Gastrocnemius medialis (tissue), 4 donors: ENCODE measurements at places on chromosomes 11 and 22.

DNA sequence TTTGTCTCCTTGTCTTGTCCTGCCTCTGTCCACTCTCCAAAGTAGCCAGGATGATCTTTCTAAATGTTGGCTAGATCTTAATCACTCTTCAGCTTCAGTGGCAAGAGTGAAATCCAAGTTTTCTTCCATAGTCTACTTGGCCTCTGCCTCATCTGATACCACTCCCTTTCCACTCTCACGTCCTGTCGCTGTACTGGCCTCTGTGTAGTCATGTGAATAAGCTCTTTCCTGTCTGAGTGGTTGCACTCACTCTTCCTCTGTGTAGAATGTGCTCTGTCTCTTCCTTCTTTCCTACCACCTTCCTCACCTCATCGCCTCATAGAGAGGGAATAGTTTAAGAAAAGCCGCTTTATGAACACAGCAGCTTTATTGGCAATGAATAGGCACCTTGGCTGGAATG is 86.5 kb downstream of the WNT11 start:
- no peak for DNase-seq

DNA sequence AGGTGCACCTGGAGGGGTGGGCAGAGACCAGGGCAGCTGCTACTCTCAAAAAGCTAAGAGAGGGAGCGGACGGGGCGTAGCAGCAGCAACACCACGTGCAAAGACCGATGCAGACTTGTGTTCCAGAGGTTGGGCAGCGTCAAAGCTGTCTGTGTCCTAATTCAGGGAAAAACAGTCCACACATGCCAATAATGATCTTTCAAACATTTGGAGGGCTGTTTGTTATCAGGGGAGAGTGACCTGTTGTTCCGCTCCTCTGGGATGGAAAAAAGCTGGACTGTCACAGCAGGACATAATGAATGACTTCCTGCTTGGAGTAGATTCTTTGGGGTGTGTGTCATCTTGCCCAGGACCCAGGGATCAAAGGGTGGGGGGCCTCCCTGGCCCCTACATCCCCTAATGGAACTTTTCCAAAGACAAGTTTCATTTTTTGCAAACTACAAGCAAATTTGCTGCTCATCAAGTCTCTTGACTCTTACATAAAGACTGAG is 6.2 kb upstream of the FBLN1 start:
- DNase-seq: no peak

- no peak for DNase-seq
Measured at GRCh38 chr11:9211322-9211721, 53.8 kb downstream of the DENND5A start.

- no peak for DNase-seq
Measured at GRCh38 chr11:465896-466530, 15.9 kb downstream of the PTDSS2 start.
